ENCODE measurements at places on chromosomes 7 and 10. TPM values are rescaled to one million over a fixed set of nuclear protein-coding genes. Genes with fewer than 3 reads are reported as not detected.

- DNase-seq = no peak
Observed at GRCh38 chr7:76424413-76425111, at the start of gene ZP3. ZP3 (plus strand) TSS chr7:76424950; CDS start chr7:76424965, 15 bp downstream.

SLC26A5 gene
- total RNA-seq = not detected

SMARCD3 gene
- total RNA-seq = 9.8 TPM

DNA sequence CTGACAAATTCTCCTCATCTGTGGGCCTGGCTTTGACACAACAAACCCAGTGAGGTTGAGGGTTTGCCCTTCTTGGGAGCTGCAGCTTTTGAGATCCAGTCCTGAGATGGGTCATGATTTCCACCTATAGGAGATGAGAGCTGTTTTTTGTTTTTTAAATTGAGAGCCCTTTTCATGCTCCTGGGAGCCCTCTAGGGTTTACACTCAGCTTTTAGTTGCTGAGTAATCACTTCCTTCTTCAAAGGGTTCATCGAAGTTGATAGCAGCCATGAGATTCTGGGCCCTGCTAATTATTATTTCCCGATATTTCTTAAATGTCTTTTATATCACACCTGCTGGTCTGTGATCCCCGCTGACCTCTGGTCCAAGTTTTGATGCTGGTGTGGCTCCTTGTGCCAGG lies 47.3 kb upstream of the VIPR2 start:
- DNase-seq = no peak

GRCh38 chr7:99016196-99016595 lies 127.7 kb downstream of the SMURF1 start:
- no peak for DNase-seq

DNA sequence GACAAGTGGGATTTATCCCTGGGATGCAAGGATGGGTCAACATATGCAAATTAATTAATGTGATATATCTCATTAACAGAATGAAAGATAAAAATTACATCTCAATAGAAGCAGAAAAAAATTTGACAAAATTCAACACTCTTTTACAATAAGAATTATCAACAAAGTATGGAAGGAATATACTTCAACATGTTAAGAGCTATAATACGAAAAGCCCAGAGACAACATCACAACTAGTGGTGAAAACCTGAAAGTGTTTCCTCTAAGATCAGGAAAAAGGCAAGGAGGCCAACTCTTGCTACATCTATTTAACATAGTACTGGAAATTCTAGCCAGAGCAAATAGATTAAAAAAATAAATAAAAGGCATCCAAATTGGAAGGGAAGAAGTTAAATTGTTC lies 970.0 kb upstream of the POT1 start:
- DNase-seq = no peak

DNA sequence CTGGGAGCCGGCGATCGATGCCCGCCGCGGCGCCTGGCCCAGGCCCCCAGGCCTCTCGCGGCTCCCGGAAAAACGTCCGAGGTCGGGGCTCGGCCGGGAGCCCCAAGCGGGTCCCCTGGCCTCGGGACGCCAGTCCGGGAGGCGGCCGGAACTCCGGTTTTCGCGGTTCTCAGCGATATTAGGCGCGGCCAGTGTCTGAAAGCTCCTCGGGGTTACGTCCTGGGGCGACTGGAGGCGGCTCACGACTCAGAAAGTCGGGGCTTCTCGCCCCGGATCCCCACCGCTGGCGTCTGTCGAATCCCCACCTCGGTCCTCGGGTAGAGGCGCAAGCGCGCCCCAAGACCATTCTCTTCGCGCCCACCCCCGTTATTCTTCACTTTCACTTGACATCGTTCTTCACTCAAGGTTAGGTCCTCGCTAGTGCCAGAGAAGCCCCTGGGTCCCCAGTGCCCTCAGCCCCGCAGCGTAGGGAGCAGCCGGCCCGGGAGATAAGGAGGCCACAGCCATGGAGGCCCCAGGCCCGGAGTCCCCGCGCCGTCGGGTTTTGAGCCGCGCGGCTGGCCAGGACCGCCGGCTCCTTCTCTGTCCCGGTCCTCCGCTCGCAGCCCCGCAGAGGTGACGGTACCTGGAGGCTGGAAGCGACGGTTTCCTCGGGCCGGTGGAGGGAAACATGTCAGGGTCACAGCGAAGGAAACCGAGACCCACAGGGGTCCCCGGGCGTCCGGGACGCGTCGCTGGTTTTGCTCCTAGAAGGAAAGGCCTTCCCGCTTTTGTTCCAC lies 35.2 kb upstream of the EBLN1 start:
- DNase-seq = peak; percentile 42

- no peak for DNase-seq
Observed at GRCh38 chr7:105664816-105665525, 83.7 kb upstream of the EFCAB10 start.

DNA sequence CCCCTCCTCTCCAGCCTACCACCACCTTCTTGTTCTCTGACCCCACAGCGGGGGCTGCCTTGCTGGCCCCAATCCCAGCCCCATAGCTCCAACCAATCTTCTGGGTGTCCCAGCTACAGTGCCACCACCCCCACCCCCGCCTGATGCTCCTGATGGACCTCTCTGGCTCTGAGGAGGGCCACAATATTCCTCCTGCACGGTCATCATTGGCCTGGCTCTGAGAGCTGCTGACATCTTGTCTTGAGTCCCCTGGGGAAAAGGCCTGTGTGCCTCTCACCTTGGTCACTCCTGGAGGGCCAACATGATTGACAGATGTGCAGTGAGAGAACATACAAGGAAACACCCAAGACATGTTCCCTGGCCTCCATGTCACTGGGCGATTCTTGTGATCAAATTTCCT lies 7.6 kb downstream of the GDF2 start:
- DNase-seq = no peak

GRCh38 chr7:139586286-139586685 lies 62.8 kb downstream of the CLEC2L start:
- no peak for DNase-seq

PAPSS2 gene
- 322 TPM for total RNA-seq

GRID2IP gene
- 0.75 TPM for total RNA-seq

DNA sequence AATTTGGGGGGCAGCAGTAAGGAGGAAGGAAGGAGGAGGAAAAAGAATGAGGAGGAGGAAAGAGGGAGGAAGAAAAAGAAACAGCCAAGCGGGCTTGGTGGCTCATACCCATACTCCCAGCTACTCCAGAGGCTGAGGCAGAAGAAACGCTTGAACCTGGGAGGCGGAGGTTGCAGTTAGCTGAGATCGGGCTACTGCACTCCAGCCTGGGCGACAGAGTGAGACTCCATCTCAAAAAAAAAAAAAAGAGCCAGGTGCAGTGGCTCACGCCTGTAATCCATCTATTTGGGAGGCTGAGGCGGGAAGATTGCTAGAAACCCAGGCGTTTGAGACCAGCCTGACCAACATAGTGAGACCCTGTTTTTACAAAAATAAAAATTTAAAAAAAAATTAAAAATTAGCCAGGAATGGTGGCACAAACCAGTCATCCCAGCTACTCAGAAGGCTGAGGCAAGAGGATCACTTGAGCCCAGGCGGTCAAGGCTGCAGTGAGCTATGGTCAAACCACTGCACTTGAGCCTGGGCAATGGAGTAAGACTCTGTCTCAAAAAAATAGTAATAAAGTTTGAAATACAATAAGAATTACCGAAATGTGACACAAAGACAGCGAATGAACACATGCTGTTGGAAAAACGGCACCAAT lies 14.1 kb upstream of the CRCP start:
- no peak for DNase-seq

- peak; percentile 60 for DNase-seq
Observed at GRCh38 chr10:15370856-15371701, at the start of gene FAM171A1. FAM171A1 (minus strand) TSS chr10:15371289; CDS start chr10:15371052, 237 bp downstream.

PLEKHS1 gene
- 12.2 TPM for total RNA-seq

DNA sequence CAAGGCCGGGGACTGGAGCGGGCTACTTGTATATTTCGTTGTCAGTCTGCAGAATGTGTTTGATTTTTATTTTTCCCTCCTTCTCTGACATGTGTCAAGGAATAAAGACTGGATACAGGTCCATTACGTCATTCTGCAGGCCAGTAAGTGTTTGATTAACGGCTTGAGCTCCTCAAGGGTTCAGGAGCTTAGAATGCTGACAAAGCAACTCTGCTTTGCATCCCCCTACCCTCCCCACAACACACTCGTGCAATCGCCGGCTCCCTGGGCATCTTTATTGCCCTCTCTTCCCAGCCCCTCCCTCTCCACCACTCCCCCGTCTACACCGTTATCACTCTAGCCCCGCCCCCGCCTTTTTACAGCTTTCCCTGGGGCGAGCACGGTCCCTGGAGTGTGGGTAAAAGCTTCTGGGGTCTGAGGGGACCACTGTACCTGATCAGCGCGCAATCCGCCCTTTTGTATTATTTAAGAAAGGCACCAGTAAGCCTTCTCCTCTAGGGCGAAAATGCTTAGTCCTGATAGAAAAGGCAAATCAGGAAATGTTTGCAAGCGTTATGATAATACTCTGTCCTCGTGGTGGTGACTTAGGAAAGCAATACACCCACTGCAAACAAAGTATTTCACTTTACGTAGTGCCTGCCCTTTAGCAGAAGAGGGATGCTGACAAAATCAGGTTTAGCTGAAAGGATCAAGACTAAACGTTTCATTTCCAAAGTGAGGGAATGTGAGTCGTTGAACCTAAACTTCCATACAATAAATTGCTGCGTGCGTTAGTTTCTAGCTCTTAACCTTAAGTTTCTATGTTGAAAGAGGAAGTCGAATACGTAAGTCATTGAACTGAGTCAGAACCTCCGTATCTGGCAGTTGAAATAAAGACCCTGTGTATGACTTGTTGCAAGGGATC lies 1.4 kb upstream of the CREB5 start:
- DNase-seq = no peak

All from left colon (tissue), 2 donors.